ENCODE measurements at places on chromosomes 12 and 14.

GRCh38 chr12:132069336-132069985 lies 74.7 kb downstream of the DDX51 start:
- no peak for DNase-seq

DNA sequence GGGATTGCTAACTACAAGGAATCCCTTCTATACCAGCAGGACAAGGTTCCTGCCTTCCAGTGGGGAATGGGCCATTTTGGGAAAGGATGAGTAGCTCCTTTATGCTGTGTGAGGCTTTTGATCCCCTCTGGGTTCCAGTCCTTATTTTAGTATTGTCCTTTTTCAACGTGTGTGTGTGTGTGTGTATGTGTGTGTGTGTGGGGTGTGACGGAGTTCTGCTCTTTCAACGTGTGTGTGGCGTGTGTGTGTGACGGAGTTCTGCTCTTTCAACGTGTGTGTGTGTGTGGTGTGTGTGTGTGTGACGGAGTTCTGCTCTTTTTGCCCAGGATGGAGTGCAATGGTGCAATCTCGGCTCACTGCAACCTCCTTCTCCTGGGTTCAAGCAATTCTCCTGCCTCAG lies 27.4 kb downstream of the RAB35 start:
- DNase-seq, result no peak

DNA sequence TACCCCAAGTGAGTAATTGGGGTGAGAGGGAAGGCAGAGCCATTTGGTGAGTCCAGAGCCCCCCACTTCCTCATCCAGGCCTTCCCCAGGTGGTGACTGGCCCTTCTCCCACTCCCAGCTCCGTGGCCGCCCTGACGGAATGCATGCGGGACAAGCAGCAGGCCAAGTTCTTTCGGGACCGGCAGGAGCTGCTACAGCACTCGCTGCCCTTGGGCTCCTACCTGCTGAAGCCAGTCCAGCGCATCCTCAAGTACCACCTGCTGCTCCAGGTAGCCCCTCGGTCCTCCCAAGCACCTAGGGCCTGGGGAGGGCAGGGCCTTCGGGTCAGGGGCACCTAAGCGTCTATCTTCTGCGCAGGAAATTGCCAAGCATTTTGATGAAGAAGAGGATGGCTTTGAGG lies 26.5 kb downstream of the PLEKHG3 start:
- no peak for DNase-seq

- DNase-seq, result no peak
Measured at GRCh38 chr12:47041327-47041726, 38.1 kb upstream of the PCED1B start.

DNA sequence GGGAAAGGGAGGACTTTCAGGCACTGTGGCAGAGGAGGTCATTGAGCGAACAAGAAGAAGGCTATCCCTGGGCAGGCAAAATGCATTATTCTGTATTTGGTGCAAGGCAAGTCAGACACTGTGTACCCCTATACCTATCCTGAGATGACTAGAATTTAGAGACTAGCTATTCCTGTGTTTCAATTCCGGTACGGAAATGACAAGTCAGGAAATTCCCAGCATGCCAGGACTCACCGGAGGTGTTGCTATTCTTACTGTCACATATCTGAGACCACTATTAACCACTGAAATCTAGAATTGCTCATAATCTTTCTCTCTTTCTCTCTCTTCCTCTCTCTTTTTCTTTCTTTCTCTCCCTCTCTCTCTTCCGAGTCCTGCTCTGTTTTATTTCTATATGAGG lies 297.1 kb downstream of the PDZRN4 start:
- no peak for DNase-seq

GRCh38 chr12:59780605-59781135 lies 184.8 kb downstream of the SLC16A7 start:
- no peak for DNase-seq

DNA sequence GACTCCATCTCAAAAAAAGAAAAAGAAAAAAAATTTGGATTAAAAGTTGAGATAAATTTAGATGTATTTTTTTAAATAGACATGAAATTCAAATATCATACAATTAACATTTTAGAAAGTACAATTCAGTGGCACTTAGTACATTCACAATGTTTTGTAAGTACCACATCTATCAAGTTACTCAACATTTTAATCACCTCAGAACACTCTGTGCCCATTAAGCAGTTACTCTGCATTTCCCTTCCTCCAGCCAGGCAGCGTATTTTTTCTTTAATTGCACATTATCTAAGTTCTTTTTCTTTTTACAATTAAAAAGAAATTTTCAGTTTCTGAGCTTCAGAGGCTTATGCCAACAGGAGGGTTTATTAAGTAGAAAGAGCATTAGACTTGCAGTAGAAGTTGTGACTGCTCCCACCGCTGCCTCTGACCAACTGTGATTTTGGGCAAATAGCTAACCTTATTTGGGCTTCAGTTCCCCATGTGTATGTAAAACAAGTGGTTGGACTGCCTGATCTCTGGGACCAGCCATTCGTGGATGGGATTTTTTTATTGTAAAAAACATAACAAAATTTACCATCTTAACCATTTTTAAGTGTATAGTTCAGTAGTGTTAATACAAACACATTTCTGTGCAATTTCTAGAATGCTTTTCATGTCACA lies 65.7 kb downstream of the WNK1 start:
- DNase-seq, result no peak

DNA sequence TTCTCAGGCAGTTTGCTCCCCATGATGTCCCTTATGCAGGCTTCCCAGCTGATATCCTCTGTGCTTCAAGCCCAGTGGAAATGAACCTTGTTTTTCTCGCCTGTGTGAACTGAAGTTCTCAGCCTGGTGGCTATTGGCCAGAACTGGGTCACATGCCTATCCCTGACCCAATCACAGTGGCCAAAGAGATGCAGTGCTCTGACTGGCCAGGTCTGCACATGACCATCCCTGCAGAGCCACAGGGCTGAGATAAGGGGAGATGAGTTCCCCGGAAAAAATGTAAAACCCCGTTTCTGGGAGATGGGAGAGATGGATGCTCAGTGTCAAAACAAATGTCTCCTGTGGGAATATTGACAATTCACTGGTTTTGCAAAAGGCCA lies 34.7 kb upstream of the FZD10 start:
- no peak for DNase-seq

GRCh38 chr14:59244581-59244980 lies 56.1 kb downstream of the DAAM1 start:
- DNase-seq, result no peak

GRCh38 chr14:89674936-89675335 lies 257.9 kb upstream of the FOXN3 start:
- DNase-seq, result no peak

- DNase-seq, result no peak
Measured at GRCh38 chr12:110047297-110047940, 903 bp downstream of the C12orf76 start.

- DNase-seq, result peak; percentile 21
Measured at GRCh38 chr12:123937707-123938591, 34.7 kb downstream of the CCDC92 start.

DNA sequence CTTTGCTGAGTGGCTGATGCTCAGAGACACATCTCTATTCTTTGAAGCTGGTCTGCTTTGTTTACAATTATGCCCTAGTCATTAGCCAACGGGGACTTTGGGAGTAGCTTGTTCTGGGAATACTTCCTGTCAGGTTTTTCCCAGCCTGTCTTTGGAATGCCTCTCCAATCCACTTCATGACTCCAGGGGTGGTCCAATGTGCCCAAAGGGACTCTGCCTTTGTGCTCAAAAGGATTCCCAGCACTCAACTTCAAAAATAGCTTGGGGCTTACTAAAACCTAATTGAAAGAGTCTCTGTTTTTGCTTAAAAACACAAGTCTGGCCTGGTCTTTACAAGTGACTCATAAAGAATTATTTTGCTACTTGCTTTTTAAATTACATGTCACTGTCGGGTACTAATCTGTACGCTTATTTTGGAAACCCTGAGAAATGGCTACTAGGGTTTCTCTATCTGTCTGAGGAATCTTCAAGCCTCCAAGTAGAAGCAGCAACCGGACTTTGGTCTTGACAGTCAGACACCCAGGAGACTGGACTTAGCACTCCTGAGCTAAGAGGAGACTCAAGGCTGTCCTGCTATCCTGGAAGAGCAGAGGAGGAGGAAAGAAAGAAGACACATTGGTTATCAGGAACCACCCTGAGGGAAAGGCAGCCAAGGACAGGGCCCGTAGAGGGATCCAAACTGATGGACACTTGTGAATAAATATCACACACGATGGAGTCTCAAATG lies 20.7 kb downstream of the PHLDA1 start:
- no peak for DNase-seq
